ENCODE measurements at places on chromosomes 1 and 21.

- DNase-seq, result no peak
Observed at GRCh38 chr1:234230414-234230862, 142.8 kb upstream of the COA6 start.

- DNase-seq, result no peak
Observed at GRCh38 chr1:81209461-81209860, 591.3 kb upstream of the ADGRL2 start.

DNA sequence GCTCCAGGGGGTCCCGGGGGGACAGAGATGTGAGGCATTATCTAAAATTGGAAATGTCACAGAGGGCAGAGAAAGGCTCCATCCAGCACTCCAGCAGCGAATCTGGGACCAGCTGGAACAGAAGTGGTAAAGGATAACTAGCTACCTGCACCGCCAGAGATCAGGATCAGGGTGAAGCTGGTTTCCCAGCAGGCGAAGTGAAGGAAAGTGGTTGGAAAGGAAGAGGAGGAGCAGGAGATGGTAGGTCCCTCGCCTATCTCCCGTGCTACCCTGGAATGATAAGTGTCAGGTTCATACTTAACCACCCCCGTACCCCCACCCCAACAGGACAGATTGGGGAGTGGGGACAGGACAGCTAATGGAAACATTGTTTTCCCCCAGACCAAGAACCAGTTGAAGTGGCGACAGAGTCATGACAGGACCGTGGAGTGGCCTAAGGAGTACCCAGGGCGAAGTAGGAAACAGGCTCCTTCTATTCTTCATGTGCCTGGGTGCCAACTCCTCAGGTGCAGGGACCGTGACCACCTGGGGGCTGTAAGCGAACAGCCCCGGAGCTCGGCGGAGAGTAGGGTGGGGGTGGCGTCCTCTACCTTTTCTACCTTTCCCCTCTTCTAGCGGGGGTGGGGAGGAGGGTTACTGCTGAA, 717 bp downstream of the B4GALT3 start:
- no peak for DNase-seq

DNA sequence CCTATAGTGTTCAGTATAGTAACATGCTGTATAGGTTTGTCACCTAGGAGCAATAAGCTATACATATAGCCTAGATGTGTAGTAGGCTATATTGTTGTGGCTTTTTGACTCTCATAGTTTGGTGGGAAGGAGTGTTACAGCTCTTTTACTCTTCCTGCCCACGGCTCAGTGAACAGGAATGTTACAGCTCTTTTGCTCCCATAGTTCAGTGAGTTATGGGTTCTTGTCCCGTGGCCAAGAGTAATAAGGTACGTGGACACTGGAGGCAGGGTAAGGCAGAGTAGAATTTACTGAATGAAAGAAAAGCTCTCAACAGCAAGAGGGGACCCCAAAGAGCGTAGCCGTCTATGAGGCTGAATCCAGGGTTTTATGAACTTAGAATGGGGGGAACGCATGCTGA, 734.3 kb downstream of the ADGRL2 start:
- no peak for DNase-seq

- no peak for DNase-seq
Observed at GRCh38 chr1:242239398-242239797, 240.5 kb upstream of the MAP1LC3C start.

- DNase-seq, result no peak
Observed at GRCh38 chr1:6343506-6344405, 49.8 kb downstream of the ACOT7 start.

DNA sequence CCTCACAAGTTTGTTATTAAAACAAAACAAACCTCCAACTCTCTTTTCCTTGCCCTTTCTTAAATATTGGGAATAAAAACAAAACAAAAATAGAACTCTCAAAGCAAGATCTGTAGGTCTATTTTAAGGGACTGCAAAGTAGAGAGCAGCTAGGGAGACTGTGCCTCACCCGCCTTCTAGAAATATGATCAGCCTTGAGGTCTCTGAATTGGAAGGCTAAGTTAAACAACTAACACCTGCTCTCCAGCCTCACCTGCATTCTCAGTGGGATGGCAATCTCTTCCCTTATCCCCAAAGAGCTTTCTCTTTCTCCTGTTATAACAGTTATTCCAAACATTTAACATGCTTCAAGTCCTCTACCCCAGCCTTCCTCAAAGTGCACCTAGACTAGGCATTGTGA, 75.5 kb upstream of the TNR start:
- DNase-seq, result no peak

DNA sequence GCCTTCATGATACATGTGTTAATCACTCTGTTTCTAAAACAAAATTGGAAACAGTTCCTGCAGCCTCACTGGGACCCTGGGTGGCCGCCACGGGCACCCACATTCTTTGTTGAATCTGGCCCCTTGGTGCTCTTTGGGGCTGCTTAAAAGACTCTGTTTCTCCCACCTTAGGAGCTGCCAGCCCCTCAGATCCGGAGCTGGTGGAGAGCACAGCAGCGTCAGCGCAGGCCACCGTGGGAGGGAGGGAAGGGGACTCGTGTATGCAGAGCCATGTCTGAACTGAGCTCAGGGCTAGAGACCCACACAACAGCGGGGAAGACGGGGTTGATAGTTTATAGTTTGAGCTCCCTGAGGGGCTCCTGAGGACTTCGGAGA, 121.2 kb downstream of the CNIH3 start:
- DNase-seq, result no peak

DNA sequence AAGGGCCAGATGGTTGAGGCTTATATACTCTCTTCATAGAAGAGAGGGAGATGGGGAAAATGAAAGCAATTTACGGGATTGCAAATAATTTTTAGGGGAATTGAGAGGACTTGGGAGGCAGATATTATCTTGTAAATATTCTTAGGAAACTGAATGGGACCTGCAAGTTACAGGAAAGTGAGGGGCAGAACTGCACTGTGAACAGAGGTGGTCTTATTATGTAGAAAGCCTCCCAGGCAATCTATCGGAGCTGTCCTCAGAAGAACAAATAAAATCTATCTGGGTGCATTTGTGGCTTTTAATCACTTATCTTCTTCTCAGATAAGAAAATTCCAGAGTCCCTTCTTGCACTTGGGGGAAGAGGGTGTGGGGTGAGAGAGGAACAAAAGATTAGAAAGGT, 223.5 kb downstream of the RHOU start:
- no peak for DNase-seq

- no peak for DNase-seq
Observed at GRCh38 chr1:224541901-224542630, 74.1 kb upstream of the CNIH3 start.

DNA sequence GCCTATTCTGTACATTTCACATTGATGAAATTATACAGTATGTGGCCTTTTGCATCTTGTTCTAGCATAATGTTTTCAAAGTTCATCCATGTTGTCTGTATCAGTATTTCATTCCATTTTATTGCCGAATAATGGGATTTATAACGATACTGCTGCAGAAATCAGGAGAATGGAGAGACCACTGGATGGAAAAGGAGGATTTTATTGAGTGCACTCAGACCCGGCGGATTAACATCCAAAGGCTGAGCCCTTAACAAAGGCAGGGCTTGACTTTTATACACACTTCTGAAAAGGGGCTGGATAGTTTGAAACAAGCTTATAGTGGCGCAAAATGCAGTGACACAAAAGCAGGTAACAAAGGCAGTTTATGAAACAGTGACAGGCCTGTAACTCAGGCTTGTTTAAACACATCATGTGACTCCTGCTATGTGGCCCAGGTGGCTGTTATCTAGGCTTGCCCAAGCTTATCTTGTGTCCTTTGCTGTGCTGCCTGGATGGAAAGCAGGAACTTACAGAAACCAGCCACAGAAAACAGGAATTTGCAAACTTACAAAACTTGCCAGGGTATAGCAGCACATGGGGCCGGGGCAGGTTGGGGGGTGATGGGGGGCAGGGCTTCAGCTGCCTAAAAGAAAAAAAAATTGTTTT, 32.8 kb upstream of the KCNJ15 start:
- DNase-seq, result no peak

- DNase-seq, result no peak
Observed at GRCh38 chr1:176241385-176242015, 34.4 kb upstream of the COP1 start.

- DNase-seq, result peak; percentile 22
Observed at GRCh38 chr21:40841524-40842196, 5.3 kb downstream of the DSCAM start.

DNA sequence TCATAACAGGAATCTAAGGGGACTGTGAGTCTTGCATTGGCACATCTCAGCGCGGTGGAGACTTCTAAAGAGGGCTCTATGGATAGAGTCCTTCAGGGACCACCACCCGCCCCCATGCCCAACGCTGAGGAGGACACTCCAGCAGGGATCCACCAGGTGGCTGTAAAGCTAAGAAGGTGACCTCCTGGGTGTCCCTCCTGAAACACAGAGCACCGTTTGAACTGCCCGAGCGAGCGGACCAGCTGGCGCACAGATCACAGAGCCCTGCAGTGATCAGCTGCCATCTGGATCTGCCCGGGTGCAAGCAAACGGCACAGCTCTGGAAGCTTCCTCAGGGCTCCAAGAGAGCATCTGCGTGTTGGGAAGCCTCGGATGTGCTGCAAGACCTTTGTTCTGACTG, 51.3 kb upstream of the LYST start:
- DNase-seq, result no peak

- DNase-seq, result no peak
Observed at GRCh38 chr1:27928216-27928954, 6.4 kb upstream of the SMPDL3B start.

GRCh38 chr1:205665201-205666045, 14.9 kb downstream of the SLC45A3 start:
- DNase-seq, result no peak

DNA sequence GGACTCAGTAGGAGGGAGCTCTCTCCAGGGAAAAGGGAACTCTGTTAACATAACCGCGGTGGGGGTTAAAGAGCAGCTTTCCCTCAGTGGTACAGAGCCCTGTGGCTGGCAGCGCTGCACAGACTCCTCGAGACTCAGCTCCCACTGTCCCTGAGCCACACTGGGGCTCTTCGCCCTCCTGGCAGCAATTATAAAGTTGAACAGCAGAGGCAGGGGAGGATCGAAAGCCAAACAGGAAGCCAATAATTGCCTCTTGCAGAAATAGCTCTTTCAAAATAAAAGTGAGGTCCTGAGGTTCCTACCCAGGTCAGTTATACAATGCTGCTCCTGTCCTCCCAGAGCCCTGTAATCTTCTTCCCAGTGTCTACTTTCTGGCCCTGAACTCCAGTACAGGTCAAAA, 77.0 kb downstream of the FAM78B start:
- DNase-seq, result no peak

DNA sequence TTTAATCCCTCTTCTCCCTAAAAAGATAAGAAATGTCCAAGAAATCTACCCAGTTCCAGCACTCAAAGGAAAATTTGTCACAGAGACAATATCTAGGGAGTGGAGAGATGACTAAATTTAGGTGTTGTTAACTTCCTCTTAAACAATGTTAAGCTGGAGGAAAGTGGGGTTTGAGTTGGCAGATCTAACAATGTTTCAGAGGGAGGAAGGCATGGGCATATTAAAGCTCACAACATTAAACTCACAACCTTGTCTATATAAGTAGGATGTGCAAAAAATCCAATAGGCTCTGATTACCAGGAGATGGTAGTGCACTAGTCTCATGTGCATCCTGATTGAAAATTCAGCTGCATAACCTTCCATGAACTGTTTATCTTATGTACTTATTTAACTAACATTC, 190.1 kb downstream of the BARHL2 start:
- no peak for DNase-seq

GRCh38 chr1:197773856-197774255, 1.4 kb downstream of the DENND1B start:
- no peak for DNase-seq

- no peak for DNase-seq
Observed at GRCh38 chr1:233935297-233935868, 30.9 kb downstream of the SLC35F3 start.

GRCh38 chr1:2300004-2300771, 72.1 kb downstream of the SKI start:
- DNase-seq, result no peak

DNA sequence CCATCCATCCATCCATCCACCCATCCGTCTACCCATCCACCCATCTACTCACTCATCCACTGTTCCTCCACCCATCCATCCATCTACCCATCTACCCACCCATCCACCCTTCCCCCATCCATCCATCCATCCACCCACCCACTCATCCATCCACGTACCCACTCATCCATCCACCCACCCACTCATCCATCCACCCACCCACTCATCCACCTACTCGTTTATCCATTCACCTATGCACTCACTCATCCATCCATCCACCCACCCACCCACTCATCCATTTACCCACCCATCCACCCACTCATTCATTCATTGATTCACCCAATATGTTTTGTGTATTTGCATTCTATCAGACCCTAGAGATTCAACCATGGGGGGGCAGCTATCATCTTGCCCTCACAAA, 27.2 kb downstream of the TNFRSF8 start:
- DNase-seq, result no peak

DNA sequence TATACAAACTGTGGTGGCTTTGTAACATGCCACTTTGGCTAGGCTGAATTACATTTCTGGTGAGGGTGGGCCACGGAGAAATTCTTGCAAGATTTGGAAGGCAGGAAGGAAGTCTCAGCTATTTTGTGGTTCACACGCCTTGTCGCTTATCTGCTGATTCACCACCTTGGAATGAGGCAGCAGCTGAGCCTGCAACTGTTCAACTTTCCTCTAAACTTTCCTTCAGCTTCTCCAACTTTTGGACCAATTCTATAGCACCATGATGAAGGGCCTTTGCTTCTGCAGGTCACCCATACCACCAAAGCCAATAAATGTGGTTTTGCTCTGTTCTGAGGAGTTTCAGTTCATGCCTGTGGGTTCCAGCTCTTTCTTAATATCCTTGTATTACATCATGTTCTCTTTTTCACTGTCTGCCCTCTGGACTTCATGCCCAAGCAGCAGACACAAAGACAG, 337.6 kb upstream of the SNX7 start:
- DNase-seq, result no peak

- DNase-seq, result no peak
Observed at GRCh38 chr1:44405798-44406736, 1.0 kb downstream of the RNF220 start.

DNA sequence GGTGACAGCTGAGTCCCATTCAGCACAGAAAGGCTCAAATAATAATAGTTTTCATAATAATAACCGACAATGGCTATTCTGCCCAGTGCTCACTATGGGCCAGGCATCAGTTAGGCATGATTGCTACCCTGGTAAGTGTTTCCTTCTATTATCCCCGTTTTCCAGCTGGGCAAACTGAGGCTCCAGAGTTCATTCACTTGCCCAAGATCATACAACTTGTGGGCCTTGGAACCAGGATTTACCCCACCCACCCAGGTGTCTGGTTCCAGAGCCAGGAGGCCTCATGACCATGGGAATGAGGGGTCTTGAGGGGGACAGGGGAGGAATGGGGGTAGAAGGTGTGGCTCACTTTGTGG, 518 bp downstream of the PLOD1 start:
- no peak for DNase-seq

DNA sequence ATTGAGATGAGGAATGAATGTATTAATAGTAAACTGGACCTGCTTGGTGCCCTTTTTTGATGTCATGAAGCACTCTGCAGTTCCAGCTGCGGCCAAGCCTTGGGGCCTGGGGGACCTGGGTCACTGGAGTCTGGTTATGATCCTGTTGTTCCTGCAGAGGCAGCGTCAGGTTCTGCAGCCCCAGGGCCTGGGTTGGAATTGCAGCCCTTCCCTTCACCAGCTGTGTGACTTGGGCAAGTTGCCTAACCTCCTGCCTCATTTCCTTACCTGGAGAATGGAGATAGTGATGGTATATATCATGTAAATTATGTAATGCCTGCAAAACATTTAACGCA, 9.1 kb upstream of the ATP5PO start:
- DNase-seq, result no peak

GRCh38 chr1:173422456-173422976, 54.6 kb upstream of the PRDX6 start:
- DNase-seq, result no peak

Data from forelimb muscle (tissue), 1 donor.